Coronary artery (tissue), 2 donors: ENCODE measurements at places on chromosomes 7 and 10.

DNA sequence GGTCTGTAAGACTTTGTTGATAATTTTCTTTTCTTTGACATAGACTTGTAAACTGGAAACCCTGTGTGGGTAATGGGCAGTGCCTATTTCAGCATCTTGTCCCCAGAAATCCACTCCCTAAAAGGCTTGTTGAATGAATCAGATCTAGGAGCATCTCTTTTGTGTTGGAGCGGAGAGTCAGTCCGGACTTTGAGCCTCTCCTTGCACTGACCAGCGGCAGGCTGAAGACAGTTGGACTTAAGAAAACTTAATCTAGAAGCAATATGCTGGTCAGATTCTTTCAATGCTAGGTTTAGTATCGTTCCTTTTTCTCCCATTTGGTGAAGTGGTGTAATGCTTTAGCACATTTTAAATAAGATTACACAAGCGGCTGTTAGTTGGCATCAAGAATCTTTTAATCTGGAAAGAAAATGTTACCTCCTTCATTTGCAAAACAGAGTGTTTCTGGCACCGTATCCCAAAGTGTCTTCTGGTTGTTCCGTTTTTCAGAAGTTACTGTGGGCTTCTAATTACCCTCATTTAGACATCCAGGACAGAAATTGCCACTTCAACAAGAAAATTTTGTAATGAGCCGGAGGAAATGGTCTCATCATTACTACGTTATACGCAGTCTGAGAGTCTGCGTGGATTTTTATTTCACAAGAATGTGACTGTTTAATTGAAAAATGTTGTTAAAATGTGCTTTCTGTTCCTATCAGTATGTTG lies 74.7 kb downstream of the CUX1 start:
- no peak for DNase-seq

DNA sequence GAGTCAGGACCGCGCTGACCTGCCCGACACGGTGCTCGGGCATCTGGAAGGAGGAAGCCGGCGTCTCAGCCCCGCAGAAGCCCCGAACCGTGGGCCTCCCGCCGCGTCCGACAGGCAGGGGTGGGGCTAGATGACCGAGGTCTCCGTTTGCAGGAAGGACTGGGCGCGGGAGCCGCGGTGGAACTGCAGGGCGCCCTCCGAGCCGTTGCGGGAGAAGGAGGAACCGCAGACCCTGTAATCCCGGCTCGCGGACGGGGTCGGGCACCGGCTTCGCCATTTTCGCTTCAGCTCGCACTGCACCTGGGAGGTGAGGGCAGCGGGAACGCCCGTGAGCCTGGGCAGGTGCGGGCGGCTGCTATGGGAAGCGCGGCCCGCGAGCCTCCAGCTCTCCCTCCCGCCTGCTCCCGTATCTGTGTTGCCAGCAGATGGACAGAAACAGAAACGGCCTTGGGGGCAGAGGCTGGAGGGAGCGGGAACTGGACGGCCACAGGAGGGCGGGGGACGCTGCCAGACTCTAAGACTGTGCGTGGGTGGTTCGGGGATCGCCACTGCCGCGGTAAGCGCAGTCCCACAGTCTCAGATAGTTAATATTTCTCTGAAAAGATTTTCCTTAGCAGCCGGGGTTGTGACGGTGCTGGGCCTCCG lies 114.1 kb downstream of the VIPR2 start:
- peak; percentile 81 for DNase-seq

GRCh38 chr10:63667596-63668480 lies 146.6 kb downstream of the REEP3 start:
- DNase-seq = no peak

GRCh38 chr7:91892099-91892705 lies 11.7 kb upstream of the MTERF1 start:
- DNase-seq = no peak

DNA sequence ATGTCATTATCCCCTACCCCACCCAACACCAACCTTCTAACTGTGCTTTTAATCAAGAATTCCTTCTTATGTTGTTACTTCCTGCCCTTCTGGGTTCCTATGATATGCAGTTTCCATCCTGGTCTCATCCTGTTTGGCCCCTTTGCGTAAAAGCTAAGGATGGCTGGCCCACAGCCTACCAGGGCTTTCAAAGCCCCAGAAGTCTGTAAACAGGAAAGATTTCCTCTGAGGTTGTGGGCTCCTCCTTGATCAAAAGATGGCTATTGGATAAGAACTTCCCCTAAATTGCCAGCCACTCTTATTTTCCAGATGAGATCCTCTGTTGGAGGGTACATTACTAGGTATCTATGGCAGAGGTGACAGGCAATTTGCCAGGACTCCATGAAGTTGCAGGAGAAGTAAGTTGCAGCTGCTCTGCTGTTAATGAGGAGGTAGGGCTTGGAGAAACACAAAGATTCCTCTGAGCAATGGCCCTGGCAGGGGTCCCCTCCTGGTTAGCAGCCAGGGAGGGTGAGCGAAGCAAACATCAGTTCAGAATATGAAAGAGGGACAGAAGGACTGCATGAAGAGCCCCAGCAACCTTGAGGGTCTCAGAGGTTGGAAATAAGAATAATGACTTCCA lies 32.1 kb downstream of the NRP1 start:
- no peak for DNase-seq

DNA sequence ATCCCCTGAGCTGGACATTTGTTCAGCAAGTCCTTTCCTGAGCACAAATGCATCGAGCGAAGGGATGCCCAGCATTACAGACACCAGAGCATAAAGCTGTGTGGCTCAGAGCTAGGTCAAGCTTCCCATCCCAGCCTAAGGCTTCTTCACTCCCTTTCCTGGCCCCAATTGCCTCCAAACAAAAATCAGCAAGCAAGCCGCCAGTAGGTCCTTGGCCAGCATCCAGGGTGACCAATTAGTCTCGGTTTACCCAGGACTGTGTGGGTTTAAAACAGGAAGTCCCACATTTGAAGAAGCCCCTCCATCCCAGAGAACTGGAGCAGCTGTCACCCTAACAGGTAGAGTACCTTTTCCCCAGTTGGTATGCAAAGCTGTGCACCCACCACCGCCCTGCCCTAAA lies 51.2 kb downstream of the PRKAG2 start:
- no peak for DNase-seq

- peak; percentile 8 for DNase-seq
Measured at GRCh38 chr7:44277391-44277790, 48.0 kb downstream of the CAMK2B start.

- DNase-seq = no peak
Measured at GRCh38 chr10:76133597-76134255, 702.3 kb downstream of the LRMDA start.

DNA sequence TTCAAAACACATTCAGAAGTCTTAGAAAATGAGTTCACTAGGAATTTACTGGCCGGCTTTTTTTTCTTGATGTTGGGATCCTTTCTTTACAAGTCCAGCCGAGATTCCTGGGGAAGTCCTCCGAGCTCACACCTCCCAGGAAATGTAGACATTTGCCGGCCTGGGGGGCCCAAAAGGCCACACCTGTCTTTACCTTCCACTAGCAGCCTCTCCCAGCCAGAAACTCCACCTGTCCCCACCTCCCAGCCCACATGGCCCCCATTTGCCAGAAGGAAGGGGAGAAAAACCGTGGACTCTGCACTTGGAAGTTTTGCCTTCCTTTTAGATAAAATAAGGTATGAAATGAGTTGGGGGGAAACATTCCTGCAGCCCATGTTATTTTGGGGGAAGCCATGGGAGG lies 27.6 kb upstream of the EMX2 start:
- peak; percentile 65 for DNase-seq

DNA sequence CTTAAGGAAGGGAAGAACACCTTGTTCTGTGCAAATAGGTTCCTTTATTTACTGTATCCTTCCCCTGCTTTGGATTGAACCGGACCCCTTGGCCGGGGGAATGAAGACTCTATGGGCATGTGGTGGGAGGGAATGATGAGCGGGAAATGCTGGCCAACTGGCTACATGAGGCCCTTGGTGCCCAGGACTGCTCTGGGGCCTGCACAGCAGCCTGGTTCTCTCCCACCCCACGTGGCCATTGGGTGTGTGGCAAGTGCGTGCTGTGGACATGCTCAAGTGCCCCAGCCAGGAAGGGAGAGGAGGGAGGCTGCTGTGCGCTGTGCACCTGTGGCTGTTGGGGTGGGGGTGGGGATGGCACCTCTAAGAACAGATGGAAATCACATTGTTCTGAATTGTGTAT lies 917.0 kb upstream of the GHITM start:
- no peak for DNase-seq

DNA sequence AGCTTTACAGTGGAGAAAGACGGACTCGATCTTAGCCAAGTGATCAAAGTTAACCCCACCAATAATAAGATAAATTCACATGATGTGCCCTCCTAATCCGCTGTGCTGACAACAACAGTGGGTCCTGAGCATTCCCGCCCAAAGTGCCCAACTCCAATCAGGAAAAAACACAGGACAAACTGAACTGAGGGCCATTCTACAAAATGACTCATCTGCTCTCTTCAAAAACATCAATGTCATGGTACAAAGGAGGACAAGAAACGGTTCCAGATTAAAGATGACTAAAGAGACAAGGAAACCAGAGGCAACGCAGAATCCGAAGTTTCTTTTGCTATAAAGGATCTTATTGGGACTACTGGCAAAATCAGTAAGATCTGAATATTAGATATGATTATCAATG lies 79.4 kb downstream of the CTBP2 start:
- no peak for DNase-seq

GRCh38 chr7:100799037-100799896 lies 28.1 kb downstream of the EPHB4 start:
- DNase-seq = no peak

GRCh38 chr10:32985341-32985764 lies 27.3 kb upstream of the ITGB1 start:
- no peak for DNase-seq

GRCh38 chr7:149404825-149405224 lies 56.0 kb downstream of the ZNF777 start:
- no peak for DNase-seq

DNA sequence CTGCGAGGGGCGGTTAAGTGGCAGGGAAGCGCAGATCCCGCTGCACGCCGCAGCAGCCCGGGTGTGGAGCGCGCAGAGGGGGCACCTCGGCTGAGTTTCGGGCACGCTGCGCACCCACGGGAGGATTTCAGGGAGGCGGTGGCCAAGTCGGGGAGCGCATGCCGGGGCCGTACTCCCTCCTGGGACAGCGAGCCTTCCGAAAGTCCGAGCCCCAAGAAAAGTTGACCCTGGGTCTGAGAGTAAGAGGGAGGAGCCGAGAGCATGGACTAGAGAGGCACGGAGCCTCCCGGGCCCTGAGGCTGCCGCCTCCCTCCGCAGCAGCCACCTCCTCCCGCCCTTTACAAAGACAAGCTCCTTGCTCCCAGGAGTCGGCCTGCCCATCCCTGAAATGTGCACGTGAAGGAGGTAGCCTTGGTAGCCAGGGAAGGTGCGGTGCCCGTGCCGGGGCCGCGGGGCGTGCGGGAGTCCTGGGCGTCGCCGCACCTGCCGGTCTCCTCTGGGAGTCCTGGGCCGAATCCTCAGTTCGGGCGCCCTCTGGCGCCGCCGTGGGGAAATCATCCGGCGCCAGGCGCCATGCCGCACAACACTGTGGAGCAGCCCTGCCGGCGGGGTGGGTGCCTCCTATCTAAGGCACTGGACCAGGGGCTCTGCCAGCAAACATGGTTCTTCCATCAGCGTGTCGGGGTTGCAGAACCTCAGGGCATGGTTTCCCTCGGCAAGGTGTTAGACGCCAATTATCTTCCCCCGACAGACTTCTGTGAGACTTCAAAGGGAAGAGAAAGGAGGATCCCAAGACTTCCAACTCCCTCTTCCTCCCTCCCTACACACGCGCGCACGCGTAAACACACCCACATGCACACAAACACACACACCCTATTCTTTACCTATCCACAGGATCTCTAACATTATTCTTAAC lies 104.0 kb downstream of the TRIL start:
- peak; percentile 87 for DNase-seq

DNA sequence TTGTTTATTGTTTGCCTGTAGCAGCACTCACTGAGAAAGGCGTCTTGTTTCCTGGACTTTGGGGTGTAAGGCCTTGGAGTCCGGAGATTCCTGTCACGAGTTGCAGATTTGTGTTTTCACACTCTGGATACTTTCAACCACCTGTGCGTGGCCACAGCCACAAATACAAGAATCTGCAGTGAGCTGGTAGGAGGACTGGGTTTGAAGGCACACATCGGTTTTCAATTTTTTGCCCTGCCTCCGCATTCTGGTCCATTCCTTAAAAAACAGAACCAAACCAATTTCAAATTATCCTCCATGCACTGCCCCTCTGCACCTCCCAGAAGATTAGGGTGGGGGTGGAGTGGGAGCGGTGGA lies 619 bp downstream of the EXOC4 start:
- DNase-seq = no peak

DNA sequence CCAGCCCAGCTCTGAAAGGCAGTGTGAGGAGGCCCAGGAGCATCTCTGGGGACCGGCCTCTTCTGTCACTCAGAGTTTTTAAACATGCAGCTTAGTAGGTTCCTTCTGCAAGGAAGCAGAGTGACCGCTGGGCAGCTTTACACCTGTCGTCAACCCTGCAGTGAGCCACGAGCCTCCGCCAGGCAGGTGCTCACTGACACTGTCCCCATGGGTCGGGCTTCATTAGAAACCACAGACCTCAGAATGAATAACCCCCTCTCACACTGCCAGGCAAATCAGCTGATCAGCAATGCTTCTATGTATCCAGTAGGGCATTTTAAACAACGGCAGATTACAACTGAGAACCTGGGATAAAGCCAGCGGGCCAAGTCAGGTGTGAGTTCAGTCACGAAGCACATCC lies 106.1 kb downstream of the MAD1L1 start:
- no peak for DNase-seq

DNA sequence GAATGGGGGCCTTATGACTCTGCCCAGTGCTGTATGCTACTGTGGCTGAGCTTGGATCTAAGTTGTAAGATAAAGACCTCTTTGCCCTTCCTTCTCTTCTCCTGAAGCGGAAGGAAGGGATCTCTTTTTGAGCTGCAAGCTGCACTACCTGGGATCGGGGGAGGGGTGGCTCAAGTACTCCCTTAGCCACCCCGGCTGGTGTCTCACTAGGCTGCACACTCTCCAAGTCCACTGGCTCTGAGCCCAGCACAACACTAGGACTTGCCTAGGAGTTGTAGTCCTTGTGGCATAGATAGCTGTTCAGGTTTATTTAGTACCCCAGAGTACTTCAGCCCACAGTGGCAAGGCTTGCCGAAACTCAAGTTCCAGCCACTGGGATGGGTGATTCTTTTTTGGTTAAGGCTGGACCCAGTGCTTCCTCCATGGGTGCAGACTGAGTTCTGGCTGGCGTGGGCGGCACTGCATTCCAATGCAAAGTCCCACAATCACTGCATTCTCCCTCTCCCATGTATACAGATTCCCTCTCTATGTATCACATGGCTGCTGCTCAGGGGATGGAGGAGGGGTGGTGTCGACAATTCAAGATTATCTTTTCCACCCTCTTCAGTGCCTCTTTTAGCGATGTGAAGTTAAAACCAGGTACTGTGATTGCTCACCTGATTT lies 76.2 kb upstream of the SLC25A13 start:
- DNase-seq = no peak

- DNase-seq = no peak
Measured at GRCh38 chr7:150451833-150452461, 1.5 kb downstream of the GIMAP8 start.

- DNase-seq = no peak
Measured at GRCh38 chr10:81963606-81964005, 88.6 kb downstream of the NRG3 start.

DNA sequence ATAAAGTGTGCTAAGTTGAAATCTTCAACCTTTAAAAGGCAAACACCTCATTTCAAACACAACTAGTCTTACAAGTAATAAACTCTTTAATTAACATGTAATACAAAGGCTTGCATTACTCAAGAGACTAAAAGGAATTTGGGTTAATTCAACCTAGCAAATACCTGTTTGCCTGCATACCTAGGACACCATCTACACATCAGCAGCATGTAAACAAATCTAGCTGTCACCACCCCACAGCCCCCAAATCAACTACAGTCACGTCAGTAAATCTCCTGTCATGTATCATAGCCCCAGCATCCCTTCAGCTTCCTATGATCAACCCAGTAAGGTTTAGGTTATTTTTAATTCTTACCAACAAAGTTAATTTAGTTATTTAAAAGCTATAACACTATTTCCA lies 33.5 kb downstream of the ZNF800 start:
- DNase-seq = no peak
